HCEC 1CT (cell line): ENCODE measurements at places on chromosomes 7 and 10.

DNA sequence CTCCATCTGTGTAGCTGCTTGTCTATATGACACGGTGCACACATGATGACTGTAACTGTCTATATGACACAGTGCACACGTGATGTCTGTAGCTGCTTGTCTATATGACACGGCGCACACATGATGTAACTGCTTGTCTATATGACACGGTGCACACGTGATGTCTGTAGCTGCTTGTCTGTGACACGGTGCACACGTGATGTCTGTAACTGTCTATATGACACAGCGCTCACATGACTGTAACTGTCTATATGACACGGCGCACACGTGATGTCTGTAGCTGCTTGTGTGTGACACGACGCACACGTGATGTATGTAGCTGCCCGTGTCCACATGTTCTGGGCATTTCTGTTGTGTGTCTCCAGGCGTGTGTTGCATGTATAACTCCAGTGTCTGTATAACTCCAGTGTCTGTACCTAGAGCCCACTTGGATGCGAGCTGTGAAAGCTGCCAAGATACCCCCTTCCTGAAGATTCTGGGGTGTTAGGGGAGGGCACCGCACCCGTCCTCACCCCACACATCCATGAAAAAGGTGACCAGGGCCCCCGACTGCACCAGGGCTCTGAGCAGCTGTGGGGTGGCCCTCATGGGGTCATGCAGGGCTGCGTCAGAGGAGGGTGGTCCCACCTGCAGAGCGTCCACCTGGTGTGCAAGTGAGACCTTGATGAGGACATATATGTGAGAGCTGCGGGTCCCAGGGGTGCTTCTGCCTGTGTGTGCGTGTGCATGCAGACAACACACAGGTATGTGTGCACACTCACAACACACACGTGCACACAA, 137.9 kb downstream of the ELFN1 start:
- no peak for DNase-seq

GRCh38 chr10:129919358-129919757, 44.7 kb downstream of the EBF3 start:
- no peak for DNase-seq

DNA sequence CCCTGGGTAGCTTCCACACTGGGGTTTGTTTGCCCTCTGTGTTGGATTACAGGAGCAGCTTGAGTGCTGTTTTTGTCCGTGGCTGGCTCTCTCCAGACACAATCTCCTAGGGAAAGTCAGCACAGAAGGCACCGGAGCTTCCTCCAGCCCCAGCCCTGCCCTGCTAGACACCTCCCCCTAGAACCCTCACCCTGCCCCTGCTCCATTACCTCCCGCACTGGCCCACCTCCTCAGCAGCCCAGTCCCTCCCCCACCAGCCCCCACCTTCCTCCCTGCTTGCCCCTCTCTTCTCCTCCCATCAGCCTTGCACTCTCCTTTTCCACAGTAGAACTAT, 130.5 kb downstream of the ADCY1 start:
- no peak for DNase-seq

DNA sequence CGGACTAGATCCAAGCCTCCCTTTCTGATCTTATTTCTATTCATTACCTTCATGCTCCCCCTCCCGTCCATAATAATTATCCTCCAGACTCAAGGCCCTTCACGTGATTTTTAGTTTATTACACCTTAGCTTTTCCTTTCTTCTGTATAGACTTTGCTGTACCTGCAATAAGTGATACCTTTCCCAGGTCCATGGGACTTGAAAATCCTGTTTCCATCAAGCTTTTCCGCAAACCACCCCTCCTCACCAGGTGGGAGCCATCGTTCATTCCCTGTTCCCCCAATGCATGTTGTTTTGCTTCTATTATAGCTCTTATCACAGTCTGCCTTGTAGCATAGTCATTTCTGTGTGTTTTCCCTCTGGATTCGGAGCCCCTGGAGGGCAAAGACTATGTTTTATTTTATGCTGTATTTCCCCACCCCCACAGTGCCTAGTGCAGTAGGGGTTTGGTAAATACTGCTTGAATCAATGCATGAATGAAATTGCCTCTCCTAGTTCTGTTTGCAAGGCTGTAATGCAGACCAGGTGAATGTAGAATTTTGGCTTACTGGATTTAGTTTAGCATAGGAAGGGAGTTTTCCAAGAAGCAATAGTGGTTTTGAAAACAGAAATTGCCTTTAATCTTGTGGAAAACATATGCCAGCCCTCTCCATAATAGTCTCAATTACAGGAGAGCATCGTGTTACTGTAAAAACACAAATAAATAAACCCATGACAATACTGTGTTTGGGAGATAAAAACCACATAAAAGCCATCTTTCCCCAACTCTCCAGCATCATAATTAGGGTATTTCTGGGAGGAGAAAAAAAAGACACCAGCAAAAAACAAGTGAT, 213.4 kb downstream of the AUTS2 start:
- no peak for DNase-seq

DNA sequence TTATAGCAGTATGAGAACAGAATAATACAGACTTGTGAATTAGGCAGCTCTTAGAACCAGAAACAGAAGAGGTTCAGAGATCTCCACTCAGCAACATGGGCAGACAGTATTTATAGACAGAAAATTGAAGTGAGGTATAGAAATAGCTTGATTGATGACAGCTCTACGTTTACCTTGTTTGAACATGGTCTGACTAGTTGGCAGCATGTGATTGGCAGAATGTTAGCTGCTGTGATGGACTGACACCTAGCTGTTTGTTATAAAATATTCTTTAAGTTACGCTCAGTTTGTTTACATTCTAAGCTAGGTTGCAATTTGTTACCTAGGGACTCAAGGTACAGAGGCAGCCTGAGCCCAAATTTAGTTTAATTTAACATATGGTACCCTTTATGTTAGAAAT, 73.7 kb upstream of the TMEM229A start:
- no peak for DNase-seq

GRCh38 chr10:29150010-29150409, 138.9 kb upstream of the LYZL1 start:
- DNase-seq: no peak

DNA sequence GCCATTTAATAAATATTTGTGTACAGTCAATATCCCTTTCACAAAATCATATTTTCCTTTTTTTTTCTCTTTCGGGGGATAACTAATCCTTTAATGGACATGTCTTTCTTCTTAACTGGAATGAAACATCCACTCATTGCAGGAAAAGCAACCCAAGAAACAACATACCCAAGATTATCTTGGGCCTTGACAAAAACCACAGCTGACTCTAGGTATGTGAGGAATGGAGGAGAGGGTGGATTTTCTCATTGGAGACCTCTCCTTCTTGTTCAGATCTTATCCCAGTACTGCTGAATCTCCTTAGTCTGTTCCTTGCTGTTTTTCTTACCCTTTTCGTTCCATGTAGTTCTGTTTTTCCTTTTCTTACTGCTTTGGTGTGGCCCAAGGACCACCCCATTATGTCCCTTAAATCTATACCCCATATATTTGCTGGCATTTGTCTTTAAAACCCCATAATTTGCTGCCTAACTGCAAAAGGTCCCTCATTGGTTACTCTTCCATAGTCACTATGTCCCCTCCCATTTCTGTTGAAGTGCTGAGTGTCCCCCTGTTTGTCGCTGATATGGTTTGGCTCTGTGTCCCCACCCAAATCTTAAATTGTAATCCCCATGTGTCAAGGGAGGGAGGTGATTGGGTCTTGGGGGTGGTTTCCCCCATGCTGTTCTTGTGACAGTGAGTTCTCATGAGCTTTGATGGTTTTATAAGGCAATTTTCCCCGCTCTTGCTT, 6.8 kb upstream of the CDK6 start:
- DNase-seq: no peak

- DNase-seq: peak; percentile 76
Observed at GRCh38 chr7:7962851-7963250, 5.7 kb upstream of the GLCCI1 start.

DNA sequence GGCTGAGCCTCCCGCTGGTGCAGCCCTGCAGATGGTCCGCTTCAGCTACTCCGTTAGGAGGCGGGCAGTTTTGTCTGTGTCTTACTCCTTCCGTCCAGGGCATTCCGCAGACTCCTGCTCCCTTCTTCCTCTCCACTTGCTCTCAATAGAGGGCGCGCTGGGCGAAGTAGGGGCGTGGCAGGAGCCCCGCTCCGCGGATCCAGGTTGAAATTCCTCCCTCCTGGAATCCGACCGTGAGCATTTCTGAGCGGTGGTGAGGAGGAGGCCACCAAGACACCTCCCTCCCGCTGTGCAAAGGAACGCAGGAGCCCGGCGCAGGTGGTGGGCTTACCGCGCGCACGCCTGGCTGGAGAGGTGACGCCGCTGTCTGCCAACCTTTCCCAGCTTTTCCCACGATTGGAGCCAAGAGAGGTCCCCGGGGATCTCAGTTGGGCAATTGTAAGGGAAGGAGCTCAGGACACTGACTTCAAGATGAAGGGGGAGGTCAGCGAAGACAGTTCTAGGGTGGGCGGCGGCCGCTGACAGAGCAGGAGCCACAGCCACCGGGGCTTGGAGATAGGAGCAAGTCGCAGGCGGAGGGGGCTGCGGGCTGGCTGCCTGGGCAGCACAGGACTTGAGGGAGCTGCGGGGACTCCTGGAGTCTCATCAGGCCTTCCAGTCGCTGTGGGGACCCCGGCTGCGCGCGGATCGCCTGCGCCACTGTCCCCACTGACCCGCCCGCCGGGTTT, 1011.3 kb downstream of the XPNPEP1 start:
- peak; percentile 81 for DNase-seq

DNA sequence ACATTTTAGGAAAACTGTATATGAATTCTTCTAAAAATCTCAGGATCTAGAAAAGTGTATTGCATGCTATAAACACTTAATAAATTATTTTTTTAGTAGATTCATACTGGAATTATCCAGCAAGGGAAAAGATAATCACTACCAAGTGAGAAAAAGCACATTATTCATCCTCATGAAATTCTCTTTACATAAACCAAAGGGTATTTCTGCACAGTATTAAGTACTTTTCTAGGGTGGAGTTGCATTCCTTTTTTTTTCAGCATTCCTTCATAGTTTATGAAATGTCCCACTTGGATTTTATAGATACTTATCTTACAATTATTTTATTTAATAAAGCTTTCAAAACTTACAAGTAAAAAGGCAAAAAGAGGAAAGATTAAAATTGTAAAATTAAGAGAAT, 403.3 kb downstream of the HGF start:
- no peak for DNase-seq

GRCh38 chr7:45888185-45888992, at the start of gene IGFBP1:
IGFBP1 (plus strand) TSS chr7:45888488; CDS start chr7:45888653, 165 bp downstream.
- DNase-seq: no peak

- no peak for DNase-seq
Observed at GRCh38 chr7:131454498-131454897, 101.9 kb downstream of the PODXL start.

DNA sequence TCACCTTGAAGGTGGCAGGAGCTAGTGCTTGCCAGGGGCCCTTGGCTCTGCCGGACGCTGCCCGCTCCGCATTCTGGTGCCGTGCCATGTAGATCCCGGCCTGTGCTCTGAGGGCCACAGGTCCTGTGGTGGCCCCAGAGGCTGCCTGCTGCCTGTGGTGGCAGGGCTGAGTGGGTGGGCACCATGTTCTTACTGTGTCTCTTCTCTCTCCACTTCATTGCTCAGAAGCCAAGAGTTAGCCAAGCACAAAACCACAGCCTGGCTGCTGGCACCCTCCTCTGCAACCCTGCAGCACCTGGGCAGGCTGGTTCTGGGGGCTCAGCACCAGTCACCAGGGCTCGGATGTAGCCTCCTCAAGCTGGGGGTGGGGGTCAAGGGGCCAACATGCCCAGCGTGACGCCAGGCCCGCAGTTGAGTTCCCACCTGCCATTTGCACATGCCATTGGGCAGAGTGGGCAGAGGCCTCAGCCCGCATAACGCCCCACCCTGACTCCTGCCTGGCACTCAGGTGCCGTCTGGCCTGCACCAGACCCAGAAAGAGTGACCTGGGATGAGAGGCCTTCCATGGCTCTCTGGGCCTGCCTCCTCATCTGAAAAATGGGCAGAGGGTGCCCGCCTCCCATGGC, 16.3 kb downstream of the ZMIZ1 start:
- DNase-seq: no peak

DNA sequence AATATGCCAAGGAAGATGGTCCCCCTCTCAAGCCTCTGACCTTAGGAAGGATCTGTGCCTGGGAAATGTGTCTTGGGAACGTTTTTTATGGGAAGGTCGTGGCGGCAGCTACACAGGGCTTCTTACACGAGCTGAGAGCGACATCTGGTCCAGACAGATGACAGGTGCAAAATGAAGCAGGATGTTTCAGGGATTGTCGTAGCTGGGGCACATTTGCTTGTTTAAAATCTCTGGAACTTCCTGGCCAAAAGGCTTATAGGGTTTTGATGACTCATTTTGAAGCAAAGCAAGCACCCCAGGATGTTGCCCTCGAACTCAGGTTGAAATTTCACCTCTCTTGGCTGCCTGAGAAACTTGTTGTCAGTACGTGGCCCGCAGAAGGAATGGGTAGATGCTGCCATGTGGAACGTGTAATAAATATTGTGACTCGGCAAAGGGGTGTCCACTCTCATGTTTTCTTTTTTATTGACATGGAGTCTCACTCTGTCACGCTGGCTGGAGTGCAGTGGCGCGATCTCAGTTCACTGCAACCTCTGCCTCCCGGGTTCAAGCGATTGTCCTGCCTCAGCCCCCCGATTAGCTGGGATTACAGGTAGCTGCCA, 117.5 kb downstream of the CAMK1D start:
- no peak for DNase-seq

GRCh38 chr7:101635484-101635883, 6.4 kb upstream of the MYL10 start:
- no peak for DNase-seq

DNA sequence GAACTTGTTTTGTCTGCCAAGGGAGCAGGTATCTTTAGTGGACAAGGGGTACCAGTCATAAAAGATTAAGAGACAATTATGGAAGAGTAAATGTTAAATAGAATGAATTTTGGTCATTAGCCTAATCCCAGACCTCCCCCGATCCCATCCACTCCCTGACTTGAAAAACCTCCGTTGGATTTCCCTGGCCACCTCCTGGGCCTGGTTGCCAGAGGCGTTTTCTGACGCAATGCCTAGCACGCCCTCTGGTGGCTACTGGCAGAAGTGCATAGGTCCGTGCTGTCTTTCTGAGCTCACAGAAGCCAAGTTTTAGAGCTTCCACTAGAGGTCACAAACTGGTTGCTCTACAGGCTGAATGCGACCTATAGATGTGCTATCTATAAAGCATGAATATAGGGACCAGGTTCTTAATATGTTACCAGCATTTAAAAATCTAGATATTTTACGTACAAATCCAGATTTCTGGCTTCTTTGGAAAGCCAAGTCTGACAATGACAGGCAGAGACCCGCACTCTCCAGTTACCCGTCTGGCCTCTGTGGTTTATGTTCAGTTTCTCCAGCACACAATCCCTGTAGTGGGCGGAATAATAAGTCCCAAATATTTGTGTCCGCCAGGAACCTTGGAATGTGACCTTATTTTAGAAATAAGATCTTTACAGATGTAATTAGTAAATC, 39.8 kb downstream of the SPOCK2 start:
- peak; percentile 80 for DNase-seq

- peak; percentile 25 for DNase-seq
Observed at GRCh38 chr10:95513941-95514392, 47.2 kb downstream of the SORBS1 start.

GRCh38 chr10:3192856-3193635, 20.5 kb upstream of the PITRM1 start:
- DNase-seq: peak; percentile 64

GRCh38 chr10:89475591-89475998, 59.8 kb downstream of the SLC16A12 start:
- DNase-seq: no peak
